ENCODE measurements at places on chromosomes 2 and 18.

- DNase-seq, result no peak
Observed at GRCh38 chr2:144099340-144099739, 420.6 kb downstream of the ZEB2 start.

- DNase-seq, result no peak
Observed at GRCh38 chr2:45210462-45211195, 201.4 kb upstream of the SIX2 start.

DNA sequence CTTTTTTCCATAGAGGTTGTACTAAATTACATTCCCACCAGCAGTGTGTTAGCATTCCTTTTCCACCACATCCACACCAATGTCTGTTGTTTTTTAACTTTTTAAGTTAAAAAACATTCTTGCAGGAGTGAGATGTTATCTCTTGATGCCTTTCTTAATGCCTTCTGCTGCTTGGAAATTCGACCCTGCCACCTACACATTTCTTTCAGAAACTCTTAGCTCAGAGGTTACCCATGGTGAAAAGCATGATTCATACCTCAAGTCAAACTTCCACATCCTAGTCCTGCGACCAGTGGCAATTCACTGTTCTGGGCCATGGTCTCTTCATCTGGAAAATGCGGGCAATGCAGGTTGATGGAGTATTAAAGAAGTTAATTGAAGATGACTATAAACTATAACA lies 12.7 kb upstream of the HNMT start:
- DNase-seq, result no peak

- DNase-seq, result no peak
Observed at GRCh38 chr2:25226827-25227226, 58.4 kb upstream of the POMC start.

DNA sequence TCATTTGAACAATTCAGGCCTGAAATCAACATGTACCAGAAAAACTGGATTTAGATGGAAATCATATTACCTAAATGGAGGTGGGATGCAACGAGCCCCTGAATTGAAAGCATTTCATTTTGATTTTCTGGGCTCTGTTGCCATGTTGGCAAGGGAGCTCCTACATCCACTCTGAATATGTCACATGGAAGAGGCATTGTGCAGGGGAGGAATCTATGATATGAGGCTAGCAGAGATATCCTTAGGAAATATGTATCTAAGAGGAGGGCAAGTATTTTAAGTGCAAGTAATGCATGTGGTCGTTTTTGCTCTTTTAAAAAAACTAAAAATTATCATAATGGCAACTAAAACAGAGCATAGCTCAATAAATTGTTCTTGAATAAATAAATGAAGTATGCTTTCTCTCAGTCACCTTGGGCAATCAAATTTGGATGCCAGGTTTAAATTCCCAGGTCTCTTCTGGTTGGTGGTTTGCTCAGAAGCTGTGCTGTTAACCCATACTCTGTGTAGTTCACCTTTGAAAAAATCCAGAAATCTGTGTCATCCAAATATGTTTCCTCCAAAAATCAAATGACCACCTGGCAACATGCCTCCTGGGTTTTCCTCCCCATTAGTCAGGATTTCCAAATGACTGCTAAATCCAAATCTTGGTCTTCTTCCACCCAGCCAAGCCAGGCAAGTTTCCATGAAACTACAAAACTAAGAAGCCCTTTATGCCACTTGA lies 6.5 kb upstream of the LGALSL start:
- DNase-seq, result no peak

GRCh38 chr2:235749771-235750160 lies 255.9 kb downstream of the AGAP1 start:
- DNase-seq, result no peak

- no peak for DNase-seq
Observed at GRCh38 chr2:18356676-18357075, 203.8 kb downstream of the RDH14 start.

- DNase-seq, result no peak
Observed at GRCh38 chr2:239814861-239815601, 210.1 kb downstream of the NDUFA10 start.

DNA sequence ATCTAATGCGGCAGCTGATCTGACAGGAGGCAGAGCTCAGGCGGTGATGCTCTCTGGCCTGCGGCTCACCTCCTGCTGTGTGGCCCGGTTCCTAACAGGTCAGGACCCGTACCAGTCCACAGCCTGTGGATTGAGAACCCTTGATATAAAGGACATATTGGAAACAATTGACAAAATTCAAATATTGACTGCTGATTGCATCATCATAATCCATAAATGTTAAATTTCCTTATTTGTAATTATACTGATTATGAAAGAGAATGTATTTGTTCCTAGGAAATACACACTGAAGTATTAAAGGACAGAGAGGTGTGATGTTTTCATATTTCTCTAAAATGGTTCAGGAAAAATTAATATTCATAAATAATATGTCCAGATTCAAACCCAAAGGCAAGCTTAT lies 63.8 kb upstream of the SRD5A2 start:
- DNase-seq, result no peak

- peak; percentile 16 for DNase-seq
Observed at GRCh38 chr2:10835052-10835970, 22.7 kb upstream of the PDIA6 start.

DNA sequence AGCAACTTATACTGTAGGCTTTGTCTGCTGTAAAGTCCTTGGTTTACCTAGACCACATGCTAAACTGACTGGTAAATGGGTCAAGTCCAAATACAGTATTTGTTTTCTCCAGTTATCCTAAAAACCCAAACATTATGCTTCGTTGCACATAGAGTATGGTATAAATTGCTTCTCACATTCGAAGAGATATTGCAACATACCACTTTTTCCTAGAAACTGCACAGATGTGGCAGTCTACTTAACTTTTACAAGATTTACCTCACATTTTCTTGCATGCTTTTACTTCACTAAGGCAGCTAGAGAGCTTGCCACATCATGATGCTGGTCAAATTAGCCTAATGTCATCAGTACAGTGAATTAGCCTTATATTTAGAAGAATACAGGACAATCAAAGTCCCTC lies 66.0 kb upstream of the SCN7A start:
- no peak for DNase-seq

DNA sequence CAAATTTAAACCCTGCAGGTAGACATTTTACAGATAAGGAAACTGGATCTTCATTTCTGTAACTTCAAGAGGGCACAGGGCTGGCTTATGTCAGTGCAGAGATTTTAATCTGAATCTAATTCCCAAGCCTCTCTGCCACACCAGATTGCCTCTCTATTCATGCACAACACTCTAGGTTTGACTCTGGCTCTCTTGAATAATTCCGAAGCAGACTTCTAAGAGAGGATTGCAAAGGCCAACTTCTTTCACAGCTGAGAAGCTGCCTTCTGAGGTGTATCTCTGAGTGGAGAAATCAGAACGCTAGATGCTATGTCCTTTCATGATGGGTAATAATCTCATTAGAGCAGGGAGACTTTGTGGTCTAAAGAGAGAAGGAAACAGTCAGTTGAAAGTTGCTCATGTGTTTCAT lies 20.1 kb upstream of the MGAT5 start:
- DNase-seq, result no peak

- peak; percentile 97 for DNase-seq
Observed at GRCh38 chr2:105325389-105325963, 4.1 kb downstream of the TGFBRAP1 start.

- DNase-seq, result no peak
Observed at GRCh38 chr18:69580107-69580506, 179.4 kb downstream of the DOK6 start.

GRCh38 chr2:12008425-12009061 lies 262.1 kb downstream of the LPIN1 start:
- no peak for DNase-seq

DNA sequence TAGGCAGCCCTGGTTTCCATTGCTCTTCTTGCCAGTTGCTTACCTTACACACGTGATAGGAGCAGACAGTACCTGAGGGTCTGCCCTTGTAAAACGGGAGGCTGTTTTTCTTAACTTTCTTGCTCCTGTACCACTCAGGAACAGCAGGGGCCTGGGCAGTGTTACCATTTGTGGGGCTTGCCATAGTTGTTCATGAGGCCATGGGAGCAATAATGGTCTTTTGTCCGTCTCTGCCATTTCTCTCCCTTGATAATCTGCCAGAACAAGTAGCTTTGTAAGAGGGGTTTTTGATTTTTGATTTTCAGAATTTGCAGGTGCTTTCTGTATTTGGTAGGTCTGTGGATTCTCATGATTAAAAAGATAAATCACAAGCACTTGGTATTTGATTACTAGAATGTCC lies 259.0 kb downstream of the PHLPP1 start:
- DNase-seq, result no peak

GRCh38 chr2:48600917-48601316 lies 16.7 kb upstream of the GTF2A1L start:
- no peak for DNase-seq

GRCh38 chr2:199470672-199471442 lies 13.1 kb upstream of the SATB2 start:
- DNase-seq, result no peak

GRCh38 chr2:224807153-224807964 lies 91.2 kb upstream of the CCDC195 start:
- DNase-seq, result no peak

- DNase-seq, result no peak
Observed at GRCh38 chr2:127083819-127084503, 23.0 kb downstream of the BIN1 start.

All from bone marrow (tissue), 2 donors.